MV-4-11 (cell line): ENCODE measurements at places on chromosomes 2 and 18.

DNA sequence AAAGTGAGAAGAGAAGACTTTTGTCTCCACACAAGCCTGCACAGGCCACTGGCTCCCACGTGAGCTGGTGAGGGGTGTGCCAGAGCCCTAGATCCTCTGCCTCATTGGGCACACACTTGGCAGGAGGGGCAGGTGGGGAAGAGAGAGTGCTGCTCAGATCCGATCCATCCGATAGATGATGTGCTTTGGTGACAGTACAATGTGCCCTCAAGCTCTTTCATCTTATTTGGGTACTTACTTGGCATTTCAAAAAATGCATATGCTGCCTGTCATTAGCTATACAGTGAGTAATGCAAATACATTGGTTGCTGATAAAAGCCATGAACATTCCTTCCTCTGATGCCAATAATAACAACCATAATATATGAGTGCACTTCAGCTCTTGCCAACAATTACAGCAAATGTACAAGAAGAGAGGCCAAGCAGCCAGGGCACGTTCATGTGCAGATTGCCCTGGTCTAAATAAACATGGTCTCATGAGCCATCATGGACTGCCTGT lies 255.3 kb downstream of the VAPA start:
- no peak for DNase-seq

- DNase-seq = no peak
Measured at GRCh38 chr2:36798724-36799123, 102.2 kb downstream of the VIT start.

DNA sequence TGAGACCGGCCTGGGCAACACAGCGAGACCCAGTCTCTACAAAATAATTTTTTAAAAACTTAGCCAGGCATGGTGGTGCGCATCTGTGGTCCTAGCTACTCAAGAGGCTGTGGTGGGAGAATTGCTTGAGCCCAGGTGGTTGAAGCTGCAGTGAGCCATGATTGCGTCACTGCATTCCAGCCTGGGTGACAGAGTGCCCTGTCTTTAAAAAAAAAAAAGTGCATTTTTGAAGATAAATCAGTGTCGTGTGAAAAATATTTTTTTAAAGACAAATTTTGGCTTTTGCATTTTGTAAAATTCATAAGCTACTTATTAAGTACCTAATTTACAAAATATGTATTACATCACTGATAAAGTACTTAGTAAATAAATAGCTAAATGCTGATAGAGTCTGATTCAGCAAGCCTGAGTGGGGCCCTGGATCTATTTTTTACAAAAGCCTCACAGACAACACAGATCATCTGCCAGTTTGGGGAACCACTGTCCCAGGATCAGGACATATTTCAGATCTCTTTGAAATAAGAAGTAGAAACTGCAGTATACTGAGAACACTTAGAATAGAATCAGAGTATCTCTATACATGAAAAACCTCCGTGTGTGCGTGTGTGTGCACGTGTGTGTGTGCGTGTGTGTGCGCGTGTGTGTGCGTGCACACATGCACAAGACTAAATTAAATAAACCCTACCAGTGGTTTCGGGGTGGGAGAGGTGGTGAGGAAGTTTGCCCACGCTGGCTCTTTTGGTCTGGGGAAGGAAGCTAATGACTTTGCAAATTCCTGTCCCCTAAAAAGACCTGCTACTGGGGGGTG lies 61.6 kb downstream of the AAK1 start:
- peak; percentile 64 for DNase-seq

- no peak for DNase-seq
Measured at GRCh38 chr2:209382775-209383174, 41.1 kb upstream of the MAP2 start.

DNA sequence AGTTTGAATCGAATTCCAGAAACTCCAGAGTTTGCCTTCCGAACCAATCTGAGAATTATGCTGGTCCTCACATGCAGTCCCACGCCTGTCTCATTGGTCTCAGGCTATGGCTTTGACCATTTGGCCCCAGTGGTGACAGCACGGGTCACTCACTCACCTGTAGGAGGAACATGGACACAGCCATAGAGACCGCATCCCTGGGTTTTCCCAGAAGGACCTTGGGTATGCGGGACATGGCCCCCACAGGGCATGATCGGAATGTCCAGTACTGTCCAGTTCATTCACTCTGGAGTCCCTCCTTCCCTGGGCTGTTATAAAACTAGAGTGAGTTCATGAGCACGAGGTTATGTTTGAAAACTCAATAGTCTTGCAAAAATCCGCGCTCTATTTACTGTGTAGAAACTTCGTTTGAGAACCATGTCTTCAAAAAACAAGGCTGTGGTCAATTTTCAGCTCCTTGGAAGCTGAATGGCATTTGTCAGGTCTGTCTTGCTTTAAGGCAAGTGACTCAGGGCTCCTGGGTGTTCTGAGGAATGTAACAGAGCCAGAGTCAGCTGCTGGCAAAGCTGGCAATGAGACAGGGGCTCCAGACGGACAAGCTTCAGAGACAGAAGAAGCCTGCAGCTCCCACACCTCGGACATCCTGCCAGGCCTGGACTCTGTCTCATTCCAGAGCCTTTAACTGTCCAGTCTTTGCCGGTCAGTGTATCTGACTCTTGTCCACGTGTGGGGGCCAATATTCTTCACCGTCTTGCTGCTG lies 86.7 kb upstream of the TMEM18 start:
- no peak for DNase-seq

GRCh38 chr2:86025976-86026743 lies 79.5 kb downstream of the POLR1A start:
- no peak for DNase-seq

DNA sequence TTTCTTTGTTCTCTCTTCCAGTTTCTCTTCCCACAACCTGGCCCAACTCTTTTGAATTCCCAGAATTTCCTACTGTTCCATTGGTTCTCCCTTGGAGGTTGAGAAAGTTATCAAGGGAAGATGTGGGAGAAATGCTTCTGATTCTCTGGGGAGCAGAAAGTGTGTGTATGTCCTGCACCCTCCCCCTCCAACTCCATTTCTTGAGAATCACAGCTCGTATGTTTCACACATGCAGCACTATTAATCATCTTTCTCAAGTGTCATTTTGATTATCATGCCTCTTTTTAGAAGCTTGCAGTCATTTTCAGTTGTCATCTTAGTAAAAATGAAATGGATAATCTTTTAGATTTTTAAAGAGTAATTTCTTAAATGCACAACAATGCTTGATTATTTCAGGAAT lies 296.8 kb upstream of the SLC39A10 start:
- DNase-seq = no peak

GRCh38 chr2:165253178-165253577 lies 14.0 kb downstream of the SCN2A start:
- DNase-seq = no peak

DNA sequence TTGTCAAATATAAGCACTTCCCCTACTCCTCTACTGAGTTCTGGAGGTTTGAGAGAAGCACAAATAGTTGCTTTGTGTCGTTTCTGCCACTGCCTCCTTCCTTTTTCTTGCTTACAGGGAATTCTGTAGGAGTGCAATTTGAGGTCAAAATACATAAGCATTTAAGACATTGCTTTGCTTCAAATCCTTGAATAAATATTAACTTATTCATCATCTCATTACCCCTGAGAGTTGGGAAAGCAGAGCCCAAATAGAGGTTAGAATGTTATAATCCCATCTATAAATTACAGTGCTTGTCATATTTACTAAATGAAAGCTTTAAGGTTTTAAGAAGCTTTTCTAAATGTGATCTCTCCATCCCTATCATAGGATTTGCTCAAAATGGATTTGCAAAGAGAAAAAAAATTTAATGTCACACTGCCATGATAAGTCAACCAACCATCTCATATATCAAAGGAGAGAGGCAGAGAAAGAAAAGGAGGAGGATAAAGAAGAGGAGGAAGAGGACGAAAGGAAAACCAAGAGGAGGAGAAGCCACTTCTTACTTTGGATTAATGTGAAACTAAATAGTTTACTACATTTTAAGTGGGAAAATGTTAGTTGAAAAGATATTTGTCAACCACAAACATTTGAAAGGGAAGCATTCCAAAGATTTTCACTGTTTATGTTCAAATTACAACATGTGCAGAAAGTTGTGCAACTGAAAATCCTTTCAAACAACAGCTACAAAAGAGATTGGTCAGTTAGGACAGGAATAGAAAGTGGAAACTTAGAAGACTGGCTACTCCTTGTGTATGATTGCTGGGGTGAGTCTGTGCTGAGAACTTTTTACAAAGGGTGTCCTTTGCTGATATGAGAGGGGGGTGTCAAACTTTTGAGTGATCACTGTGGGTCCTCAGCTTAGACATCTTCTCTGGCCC lies 277.3 kb upstream of the FN1 start:
- peak; percentile 73 for DNase-seq

DNA sequence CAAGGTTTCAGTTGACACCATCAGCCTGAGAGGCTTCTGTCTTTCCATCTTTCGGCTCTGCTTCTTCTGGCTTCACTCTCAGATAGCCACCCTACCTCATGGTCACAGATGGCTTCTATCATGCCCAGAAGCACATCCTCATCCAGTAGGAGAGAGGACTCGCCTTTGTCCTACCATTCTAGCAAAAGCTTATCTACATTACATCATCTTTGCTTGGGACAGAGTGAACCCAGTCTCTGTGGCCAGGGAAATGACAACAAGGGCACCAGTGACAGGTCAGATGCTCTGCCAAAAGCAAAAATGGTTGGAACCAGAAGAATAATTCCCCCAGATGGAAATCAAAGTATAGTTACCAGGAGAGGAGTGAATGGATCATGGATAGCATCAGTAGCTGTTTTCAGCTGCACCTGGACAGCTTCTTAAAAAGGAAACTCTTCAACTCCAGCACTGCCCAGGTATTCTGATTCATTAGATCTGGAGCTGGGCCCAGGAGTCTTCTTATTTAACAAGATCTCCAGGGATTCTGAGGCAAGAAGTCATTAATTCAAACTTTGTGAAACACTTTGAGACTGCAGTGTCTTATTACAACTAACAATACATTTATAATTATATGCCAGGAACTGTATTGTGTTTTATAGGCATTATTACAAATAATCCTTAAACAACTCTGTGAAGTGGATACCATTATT lies 257.7 kb upstream of the UBE2E3 start:
- no peak for DNase-seq

DNA sequence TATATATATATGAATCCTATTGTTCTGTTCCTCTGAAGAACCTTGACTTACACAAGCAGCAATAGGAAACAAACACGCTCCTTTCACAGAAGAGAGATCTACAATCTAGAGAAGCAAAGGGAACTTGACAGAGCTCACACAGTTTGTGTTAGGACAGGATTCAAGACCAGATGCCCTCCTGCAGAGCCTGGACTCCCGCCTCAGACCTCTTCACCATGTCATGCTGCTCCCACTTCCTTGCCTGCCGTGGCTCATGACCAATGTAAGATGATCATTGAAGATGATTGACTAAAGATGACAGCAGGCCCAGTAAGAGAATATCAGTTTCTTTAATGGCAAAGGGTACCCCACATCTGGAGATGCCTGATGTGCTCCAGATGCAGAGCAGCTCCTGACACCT lies 111.2 kb upstream of the AGAP1 start:
- DNase-seq = no peak

GRCh38 chr2:240306185-240306584 lies 129.3 kb upstream of the GPC1 start:
- DNase-seq = no peak

- DNase-seq = no peak
Measured at GRCh38 chr2:199814817-199815211, 36.2 kb downstream of the FTCDNL1 start.

- DNase-seq = no peak
Measured at GRCh38 chr2:190867212-190867611, 13.4 kb upstream of the GLS start.

GRCh38 chr2:160305081-160305750 lies 105.1 kb upstream of the ITGB6 start:
- no peak for DNase-seq

GRCh38 chr2:195559431-195559914 lies 97.6 kb upstream of the SLC39A10 start:
- DNase-seq = peak; percentile 99

GRCh38 chr2:46684661-46685060 lies 205.3 kb downstream of the TMEM247 start:
- DNase-seq = no peak

GRCh38 chr2:140465301-140465700 lies 1665.5 kb downstream of the LRP1B start:
- DNase-seq = no peak

DNA sequence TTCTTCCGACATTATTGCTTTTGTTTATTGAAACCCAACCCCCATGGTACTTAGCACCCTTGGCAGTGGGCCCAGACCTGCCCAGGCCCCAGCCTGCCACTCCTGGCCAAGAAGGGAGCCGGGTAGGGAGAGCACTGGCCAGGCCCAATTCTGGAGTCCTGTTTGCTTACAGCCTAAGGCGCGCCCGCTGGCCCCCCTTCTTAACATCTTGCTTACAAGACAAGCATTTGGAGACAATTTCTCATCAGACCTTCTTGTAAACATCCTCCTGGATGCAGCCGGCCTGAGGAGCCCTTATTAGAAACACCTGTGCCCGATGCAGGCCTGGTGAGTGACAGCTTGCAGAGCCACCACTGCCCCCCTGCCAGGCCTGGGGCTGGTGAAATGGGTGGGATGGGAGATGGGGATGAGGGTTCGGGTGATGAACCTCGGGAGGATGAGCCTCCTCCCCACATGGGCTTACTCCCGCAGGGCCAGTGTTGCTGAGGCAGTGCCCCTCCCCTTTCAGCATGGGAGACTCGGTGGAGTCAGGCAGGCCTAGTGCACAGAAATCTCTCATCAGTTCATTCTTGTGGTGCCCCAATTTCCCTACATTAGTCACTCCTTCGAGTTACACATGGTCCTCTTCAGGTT lies 217.5 kb downstream of the CYP26B1 start:
- DNase-seq = no peak
